ENCODE measurements at places on chromosomes 2 and 18. TPM values are rescaled to one million over a fixed set of nuclear protein-coding genes. Genes with fewer than 3 reads are reported as not detected.

Gene CKAP2L
- total RNA-seq: 2.3 TPM

Gene RGPD8
- 40.6 TPM for total RNA-seq

DNA sequence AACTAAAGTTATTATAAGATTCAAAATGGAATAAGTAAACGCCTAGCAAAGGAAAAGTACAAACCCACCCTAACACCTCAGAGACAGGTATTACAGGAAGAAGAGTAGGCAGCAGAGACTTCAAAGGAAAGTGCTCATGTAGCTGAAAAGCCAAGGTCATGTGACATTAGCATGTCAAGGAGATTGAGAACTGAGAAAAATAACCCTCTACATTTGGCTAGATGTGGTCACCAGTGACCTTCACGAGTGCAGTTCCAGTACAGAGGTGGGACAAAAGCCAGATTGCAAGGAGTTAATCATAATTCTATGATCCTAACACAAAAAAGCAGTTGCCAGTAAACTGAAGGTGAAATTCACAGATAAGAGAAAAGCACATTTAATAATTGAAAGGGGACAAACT, 252.7 kb downstream of the ZEB2 start:
- no peak for DNase-seq

Gene REEP1
- 7.6 TPM for total RNA-seq

Gene NEU2
- not detected for total RNA-seq

Gene PROM2
- 10.2 TPM for total RNA-seq

- no peak for DNase-seq
These were observed 161.7 kb upstream of the TPO start for GRCh38 chr2:1251520-1251919.

DNA sequence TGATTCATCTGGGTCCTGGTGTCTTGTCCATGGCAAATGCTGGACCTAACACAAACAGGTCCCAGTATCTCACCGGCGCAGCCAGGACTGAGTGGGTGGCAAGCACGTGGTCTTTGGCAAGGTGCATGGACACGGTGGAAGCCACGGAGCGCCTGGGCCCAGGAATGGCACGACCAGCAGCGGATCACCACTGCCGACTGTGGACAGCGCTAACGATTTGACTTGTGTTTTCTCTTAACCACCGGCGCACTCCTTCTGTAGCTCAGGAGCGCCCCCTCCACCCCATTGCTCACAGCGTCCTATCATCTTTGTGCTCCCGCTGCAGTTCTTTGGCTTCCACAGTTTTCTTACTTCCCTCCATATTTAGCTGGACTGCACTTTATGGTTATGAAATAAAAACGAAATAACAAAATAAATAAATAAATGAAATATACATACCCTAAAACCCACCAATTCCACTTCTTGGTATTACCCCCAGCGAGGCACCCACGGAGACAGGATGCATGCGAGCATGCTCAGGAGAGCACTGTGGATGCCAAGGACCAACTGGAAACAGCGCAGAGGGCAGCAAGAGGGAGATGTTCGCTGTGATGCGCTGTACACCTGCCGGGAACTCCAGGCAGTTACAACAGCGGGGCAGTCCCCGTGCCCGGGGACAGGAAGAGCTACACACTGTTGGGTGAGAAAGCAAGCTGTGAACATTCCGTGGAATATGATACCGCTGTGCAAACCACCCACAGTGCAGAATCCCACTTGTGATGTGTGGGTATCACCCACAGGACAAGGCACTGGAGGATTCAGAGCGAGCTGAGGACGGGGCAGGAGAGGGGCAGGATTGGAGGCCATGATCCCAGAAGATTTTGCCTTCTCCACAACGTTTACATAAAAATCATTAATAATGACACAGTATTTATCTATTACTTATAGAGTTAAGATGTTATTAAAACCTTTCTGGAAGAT, 7.0 kb upstream of the CIDEA start:
- DNase-seq: no peak

Measured in upper lobe of left lung (tissue), 6 donors.